ENCODE measurements at places on chromosomes 1 and 21.

DNA sequence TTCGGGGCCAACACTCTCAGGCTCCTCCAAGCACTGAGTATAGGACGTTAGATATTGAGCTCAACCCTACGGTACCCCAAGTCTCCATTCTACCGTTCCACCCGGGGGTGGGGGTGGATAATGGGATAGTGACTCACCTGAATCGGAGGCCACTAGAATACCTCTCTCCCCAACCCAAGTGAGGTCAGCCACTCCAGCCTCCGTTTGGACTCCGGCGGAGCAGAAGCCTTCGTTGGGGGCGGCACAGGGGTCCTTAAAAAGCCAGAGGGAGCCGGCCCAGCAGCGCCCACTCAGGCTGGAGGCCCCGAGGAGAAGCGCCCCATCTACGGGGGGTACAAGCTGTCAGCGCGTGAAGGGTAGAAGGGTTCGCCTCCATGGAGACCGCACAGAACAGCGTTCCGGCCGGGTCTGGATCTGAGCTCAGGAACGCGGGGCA, 556 bp downstream of the WDR77 start:
- no peak for DNase-seq

GRCh38 chr1:34267326-34267725, 90.6 kb downstream of the C1orf94 start:
- DNase-seq = no peak

DNA sequence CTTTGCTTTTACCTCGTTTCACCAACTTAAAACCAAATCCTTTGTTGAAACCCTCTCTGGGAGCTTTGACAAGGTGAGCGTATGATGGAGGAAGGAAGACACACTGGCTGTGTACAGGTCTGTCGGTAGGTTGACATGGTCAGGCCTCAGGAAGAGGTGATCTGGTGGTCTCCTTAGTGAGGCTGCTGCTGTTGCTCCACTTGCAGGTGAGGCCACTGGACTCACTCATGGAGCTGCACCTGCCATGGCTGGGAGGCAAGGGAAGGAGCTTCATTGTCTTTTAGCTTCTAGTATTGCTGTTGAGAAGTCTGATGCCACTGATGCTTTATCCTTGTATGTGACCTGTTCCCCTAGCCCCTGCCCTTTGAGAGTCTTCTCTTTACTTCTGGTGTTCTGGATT, 35.7 kb downstream of the TENT5C start:
- DNase-seq = no peak

DNA sequence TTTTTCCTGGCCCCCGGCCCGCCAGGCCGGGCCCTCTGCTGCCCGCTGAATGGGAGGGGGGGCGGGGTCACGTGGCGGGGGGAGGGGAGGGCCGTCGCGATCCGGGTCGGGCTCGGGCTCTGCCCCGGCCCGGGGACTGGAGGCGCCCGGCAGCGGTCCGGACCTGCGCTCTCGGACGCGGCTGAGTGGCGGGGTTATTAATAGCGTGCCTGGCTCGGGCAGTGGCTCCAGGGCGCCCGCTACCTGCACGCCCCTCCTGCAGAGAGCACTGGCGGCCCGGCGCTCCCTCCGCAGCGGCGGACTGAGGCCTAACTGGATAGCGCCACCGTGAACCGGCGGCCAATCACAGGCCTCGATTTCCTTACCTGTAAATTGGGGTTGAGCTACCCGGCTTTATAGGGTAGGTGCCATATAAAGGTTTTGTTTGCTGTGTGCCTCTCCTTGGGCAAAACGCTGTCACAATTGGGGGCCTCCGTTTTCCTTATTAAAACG, 28.1 kb downstream of the AHDC1 start:
- DNase-seq = no peak

DNA sequence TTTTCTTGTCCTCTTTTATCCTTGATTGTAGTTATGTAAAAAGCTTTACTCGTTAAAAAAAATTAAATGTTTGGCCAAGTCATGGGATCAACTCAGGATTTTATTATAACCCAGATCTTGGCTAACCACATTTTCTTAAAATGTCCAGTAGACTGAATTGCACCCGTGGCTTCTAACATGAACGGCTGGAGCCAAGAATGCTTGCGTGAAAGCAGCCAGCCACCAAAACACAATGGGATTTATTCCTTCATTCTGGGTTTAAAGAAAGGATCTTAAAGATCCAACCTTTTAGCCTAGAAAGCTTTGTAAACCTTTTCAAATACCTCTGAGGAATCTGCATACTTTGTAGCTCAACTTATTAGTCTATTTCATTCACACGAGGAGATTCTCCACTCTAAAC, 404.4 kb downstream of the USP25 start:
- DNase-seq = no peak

DNA sequence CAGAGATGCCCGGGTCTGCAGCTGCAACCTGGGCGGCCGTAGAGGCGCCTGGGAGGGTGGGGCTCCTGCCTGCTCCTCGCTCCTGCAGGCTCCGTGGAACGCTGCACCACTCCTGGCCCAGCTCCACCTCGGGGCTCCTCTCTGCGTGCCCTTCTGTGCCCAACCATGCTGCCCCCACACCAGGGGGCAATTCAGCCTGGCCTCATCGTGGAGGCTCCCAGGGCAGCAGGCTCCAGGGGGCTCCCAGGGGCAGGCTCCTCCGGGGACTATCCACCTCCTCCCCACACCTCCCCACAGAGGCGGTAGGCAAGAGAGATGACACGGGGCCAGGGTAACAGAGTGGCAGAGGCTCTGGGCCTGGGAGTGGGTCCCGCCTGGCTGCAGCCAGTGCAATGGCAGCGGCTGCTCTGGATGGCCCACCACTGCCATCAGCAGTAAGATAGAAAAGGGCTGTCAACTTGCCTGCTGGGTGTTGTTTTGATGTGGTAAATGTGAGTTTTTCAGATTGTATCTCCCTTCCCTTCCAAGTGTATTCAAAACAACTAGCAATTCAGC, 22.4 kb upstream of the LRRC8C start:
- DNase-seq = peak; percentile 50

DNA sequence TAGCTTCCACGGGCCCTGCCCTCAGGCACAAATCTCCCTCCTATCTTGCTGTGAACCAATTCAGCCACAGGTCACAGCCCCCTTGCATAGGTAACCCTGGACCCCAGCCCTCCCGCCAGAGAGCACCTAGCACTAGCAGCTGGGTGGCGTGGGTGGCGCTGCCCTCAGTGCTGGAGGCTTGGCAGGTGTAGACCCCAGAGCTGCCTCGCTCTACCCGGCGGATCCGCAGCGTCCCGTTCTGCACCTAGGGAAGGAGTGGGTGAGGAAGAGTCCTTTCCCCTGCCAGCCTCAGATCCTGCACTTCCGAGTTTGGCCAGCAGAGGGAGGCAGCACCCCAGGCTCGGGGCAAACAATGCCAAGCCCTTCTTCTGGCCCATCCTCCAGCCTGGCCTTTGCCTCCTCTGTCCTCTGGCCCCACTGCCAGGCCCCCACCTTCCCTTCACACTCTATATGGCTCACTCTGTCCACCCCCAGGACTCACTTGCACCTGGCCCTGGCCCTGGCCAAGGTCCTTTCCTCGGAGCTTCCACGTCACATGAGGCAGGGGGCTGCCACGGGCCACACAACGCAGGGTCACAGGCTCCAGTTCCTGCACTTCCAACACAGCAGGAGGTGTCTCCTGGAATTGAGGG, 9.0 kb downstream of the IGSF9 start:
- peak; percentile 80 for DNase-seq

GRCh38 chr1:175742790-175743459, 470 bp downstream of the TNR start:
- DNase-seq = no peak

GRCh38 chr1:26998429-26999300, 5.2 kb downstream of the TRNP1 start:
- DNase-seq = no peak

DNA sequence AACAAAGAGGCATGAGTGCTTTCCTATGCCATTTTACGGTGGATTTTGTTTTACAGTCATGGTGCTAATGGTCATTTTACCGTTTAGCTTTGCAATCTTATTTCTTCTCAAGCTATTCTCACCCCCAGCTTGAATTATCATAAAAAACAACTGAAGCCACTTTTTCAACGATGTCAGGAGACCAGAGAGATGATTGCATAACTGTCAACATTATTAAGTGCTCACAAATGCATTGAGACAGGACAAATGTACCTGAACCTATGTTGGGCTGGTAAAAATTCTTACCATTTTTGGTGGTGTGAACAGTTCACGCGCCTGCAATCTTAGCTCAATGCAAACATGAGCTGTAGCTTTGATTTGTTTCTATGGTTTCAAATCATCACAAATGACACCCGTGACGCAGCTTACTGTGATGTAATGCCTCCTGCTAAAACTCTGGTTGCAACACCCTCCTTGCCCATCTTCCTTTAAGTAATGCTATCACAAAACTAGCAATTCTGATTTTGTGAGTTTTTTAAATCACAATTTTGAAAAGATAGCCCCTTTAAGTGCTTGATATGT, 104.4 kb downstream of the UCHL5 start:
- no peak for DNase-seq

GRCh38 chr1:204771358-204771757, 85.8 kb upstream of the LRRN2 start:
- no peak for DNase-seq

- DNase-seq = no peak
Observed at GRCh38 chr21:45638707-45639106, 4.8 kb upstream of the PCBP3 start.

GRCh38 chr1:212607913-212608391, 609 bp upstream of the ATF3 start:
- no peak for DNase-seq
